Gastrocnemius medialis (tissue), 4 donors: ENCODE measurements at places on chromosomes 5 and 9. TPM values are rescaled to one million over a fixed set of nuclear protein-coding genes. Genes with fewer than 3 reads are reported as not detected.

Gene DMAC1
- 23.3 TPM for total RNA-seq

GRCh38 chr5:164319161-164319560, 813.7 kb downstream of the MAT2B start:
- H3K27me3 ChIP-seq = no peaks in the 10 kb centered on the region
- DNase-seq = no peak
- H3K4me3 ChIP-seq = no peak overlapping the region
- H3K36me3 ChIP-seq = no peaks in the 10 kb centered on the region
- no peak overlapping the region for H3K27ac ChIP-seq
- H3K4me1 ChIP-seq = no peaks in the 10 kb centered on the region

GRCh38 chr5:136526791-136527190, 161.4 kb upstream of the TRPC7 start:
- no peak overlapping the region for H3K27ac ChIP-seq
- H3K4me3 ChIP-seq = no peak overlapping the region
- no peak for DNase-seq
- H3K27me3 ChIP-seq = no peaks in the 10 kb centered on the region
- no peaks in the 10 kb centered on the region for H3K36me3 ChIP-seq

DNA sequence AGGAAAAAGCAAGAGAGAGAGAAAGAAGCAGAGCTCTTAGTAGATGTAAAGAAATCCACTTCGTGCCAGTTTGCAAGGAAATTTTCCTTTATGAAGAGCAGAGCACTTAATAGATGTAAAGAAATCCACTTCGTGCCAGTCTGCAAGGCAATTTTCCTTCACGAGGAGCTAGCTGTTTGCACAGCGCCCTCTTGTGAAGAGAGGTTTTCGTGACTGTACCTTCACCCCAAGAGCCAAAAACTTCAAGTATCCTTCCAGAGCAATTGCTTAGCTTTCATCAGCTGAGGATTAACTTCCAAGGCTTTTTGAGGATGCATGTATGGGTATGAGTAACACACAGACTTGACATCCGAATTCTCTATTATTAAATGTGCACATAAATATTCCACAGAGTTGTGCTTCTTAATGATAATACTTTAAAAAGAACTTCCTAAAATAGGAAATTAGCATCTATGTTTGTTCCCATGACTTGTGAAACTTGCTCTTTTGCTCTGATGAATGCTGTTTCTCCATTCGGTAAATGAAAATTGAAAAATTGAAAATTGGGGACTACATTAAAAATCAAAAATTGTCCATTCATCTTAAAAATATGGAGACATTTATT, 525.6 kb downstream of the PDE4D start:
- H3K27ac ChIP-seq = no peak overlapping the region
- no peaks in the 10 kb centered on the region for H3K36me3 ChIP-seq
- H3K4me3 ChIP-seq = no peak overlapping the region
- H3K27me3 ChIP-seq = no peaks in the 10 kb centered on the region
- DNase-seq = peak; percentile 50
- peaks cover 44% of the 10 kb centered on the region for H3K4me1 ChIP-seq

- DNase-seq = no peak
- H3K4me1 ChIP-seq = peaks cover 40% of the 10 kb centered on the region
- H3K4me3 ChIP-seq = peak overlapping the region; percentile 78
- H3K27me3 ChIP-seq = no peaks in the 10 kb centered on the region
Observed at GRCh38 chr9:14348373-14349145, 34.6 kb upstream of the NFIB start.

- H3K36me3 ChIP-seq = no peaks in the 10 kb centered on the region
- no peak overlapping the region for H3K27ac ChIP-seq
- no peaks in the 10 kb centered on the region for H3K27me3 ChIP-seq
Observed at GRCh38 chr9:22574740-22575139, 128.1 kb downstream of the DMRTA1 start.

Gene SPATA31A3
- not detected for total RNA-seq
